ENCODE measurements at places on chromosomes 13 and 19. TPM values are rescaled to one million over a fixed set of nuclear protein-coding genes. Genes with fewer than 3 reads are reported as not detected.

PTPRS gene
- polyA plus RNA-seq: 38.8 TPM

ANKLE1 gene
- polyA plus RNA-seq: 1.2 TPM

- no peak for DNase-seq
Observed at GRCh38 chr13:44592216-44592847, 16.2 kb upstream of the TSC22D1 start.

DNA sequence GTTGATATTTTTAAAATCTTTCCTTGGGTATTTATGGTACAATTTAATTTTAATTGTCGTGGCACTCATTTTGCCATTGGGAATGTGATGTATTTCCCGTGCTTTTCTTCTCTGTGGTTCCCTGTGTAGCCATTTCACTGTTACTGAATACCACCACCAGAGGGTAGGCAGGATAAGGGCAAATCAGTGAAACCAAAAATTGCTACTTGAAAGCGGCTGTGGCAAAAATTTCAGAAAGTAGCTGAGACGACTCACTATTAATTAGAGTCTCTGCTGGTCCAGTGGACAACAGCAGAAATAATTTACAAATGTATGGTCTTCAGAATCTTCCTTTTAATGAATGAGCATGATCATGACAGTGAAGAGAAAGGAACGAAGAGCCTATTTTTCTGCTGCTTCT is 34.4 kb upstream of the MIR17HG start:
- DNase-seq: peak; percentile 2

GRCh38 chr19:17205237-17206140 is 9.7 kb upstream of the USE1 start:
- DNase-seq: peak; percentile 57

DNA sequence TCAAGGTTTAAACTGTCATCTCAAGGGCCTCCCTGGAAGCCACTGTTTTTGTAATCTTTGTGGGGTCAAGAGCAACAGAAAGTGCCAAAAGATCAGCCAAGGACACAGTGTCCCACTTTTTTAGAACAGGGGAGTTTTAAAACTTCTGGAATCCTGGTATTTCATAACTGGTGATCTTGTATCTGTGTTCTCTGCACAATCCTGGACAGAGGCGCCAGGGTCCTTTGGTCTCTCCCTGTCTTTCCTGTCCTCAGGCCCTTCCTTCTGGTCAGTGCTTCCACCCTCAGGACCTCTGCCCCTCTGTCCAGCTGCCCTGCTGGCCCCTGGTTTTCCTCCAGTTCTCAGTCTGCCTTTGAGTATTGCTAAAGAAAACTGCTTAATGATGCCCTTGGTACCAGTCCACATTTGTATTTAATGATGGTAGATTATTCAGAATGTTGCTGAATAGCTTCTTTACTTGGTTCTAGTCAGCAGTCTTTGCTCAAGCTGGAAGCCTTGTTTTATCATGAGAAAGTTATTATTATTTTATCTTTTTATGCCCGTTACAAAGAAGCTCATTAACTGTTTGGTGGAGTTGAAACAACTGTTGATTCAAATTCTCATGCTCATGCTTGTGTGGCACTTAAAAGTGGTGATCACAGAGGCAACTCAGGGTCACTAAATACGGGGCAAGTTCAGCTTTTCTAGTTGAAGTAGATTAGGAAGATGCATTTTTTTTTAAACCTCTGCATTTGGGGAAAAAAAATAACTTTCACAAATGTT is 47.5 kb downstream of the WASF3 start:
- DNase-seq: no peak

DNA sequence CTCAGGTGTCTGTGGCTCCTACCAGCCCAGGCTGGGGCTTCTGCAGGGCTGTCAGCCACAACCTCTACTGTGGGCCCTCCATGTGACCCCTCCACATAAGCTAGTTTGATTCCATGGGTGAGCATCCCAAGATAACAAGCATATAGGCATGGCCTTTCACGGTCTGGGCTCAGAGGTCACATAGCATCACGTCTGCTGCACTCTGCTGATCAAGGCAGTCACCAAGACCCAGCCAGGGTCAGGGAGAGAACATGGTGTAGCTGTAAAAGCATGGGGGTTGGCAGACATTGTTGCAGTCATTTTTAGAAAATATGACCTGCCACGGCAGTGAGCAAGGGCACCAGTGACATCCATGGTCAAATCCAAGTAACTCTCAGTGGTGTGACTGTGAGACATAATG is 698.8 kb downstream of the UQCRFS1 start:
- DNase-seq: no peak

DNA sequence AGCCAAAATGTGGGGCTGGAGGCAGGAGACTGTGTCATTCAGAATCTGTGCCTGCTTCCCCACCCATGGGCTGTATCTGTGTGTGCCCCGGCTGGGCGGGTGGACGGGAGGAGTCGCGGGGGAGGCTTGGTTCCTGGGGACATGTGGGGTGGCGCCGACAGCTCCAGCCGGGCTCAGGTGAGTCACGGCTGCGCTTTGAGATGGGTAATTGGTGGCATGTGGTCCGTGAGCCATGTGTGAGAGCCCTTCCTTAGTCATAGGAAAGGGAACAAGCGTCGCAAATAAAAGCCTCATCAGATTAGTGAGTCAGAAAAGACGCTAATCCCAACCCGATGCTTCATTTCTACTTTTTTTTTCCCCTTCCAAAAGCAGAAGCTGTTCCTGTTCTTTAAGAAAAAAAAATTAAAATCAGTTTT is 118.6 kb upstream of the ZNF536 start:
- no peak for DNase-seq

ELSPBP1 gene
- polyA plus RNA-seq: not detected

DNA sequence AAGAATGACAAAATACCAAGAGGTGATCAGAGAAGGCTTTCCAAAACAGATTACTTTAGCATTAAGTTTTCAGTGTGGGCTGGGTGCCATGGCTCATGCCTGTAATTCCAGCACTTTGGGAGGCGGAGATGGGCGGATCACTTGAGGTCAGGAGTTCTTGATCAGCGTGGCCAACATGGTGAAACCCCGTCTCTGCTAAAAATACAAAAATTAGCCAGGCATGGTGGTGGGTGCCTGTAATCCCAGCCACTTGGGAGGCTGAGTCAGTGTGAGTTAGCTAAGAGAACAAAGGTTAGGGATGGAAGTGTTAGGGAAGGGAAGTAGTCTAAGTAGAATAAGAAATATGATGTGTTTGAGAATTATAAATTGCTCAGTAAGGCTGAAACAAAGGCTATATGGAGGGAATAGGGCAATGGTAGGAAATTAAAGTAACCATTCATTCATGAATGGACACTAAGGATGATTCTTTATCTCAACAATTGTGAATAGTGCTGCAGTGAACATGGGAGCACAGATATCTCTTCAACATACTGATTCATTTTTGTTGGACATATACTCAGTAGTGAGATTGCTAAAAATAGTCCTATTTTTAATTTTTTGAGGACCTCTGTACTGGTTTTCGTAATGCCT is 3.9 kb upstream of the RCBTB2 start:
- DNase-seq: no peak

- no peak for DNase-seq
Observed at GRCh38 chr19:55285229-55285890, 1.6 kb downstream of the BRSK1 start.

Data from A549 (cell line).